ENCODE measurements at places on chromosomes 16 and 17.

DNA sequence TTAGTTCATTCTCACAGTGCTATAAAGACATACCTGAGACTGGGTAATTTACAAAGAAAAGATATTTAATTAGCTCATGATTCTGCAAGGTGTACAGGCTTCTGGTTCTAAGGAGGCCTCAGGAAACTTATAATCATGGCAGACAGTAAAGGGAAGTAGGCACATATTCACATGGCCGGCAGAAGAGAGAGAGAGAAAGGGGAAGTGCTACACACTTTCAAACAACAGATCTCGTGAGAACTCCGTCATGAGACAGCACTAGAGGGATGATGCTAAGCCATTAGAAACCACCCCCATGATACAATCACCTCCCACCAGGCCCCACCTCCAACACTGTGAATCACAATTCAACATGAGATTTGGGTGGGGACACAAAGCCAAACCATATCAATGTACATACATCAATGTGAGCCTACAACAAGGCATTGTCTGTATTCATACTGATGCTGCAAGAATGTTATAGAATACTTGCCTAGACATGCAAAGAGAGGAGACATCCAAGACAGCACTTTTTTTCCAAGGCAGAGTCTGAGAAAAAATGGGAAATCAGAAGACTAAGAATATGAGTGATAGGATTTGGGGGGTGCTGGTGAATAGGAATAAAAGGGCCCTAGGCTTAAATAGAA lies 114.8 kb upstream of the XYLT1 start:
- DNase-seq: no peak

- DNase-seq: no peak
Measured at GRCh38 chr16:22360963-22361659, 13.3 kb downstream of the CDR2 start.

DNA sequence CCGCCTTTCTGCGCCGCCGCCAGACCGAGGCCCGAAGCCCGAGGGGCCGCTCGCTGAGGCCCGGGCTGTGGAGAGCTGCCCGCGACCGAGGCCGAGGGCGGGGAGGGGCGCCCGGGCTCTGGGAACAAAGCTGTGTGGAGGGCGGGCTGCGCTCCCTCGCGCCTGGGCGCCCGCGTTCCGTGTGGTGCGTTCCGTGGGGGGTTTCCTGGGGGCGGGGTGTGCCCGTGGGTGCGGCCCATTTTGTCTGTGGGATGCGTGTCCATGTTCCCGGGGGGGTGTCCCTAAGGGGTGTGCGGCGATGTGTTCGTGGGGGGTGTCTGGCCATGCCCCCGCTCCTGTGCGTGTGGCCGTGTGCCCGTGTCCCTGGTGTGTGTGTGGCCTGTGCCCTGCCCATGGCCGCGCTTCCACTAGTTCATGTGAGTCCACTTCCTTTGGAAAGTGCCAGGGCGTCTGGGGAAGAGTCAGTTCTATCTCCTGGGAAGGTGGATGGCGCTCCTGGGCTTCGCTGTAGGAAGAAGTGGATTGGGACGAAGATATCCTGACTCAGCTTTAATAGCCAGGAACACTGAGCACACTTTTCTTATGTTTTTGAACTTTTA lies 520 bp downstream of the JPT2 start:
- no peak for DNase-seq

- no peak for DNase-seq
Measured at GRCh38 chr17:29007456-29007855, 1.6 kb upstream of the SEZ6 start.

GRCh38 chr16:84000989-84001642 lies 33.1 kb downstream of the NECAB2 start:
- no peak for DNase-seq

- no peak for DNase-seq
Measured at GRCh38 chr16:81967358-81967757, 43.9 kb downstream of the SDR42E1 start.

- DNase-seq: no peak
Measured at GRCh38 chr17:44044071-44044470, 22.4 kb downstream of the LSM12 start.

- no peak for DNase-seq
Measured at GRCh38 chr16:31055613-31056012, 18.4 kb downstream of the ZNF668 start.

DNA sequence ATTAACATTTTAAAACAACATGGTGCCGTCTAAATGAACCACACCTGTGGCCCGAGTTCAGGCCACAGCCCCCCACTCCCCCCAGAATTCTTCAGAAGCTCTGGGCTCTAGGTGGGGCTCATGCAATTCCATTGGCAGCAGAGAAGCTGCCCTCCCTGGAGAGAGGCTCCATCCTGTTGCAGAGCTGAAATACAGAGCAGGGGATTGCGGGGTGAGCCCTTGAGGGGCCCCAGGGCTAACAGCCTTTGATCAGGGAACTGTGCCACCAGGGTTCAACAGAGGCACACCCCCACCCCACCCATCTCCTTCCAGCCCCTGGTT lies 69.3 kb downstream of the ABR start:
- DNase-seq: no peak
